Bronchial smooth muscle cell (primary cell): ENCODE measurements at places on chromosomes 5 and 9. TPM values are rescaled to one million over a fixed set of nuclear protein-coding genes. Genes with fewer than 3 reads are reported as not detected.

The PRDM9 gene
- not detected in 2 replicates for total RNA-seq

The ARID3C gene
- total RNA-seq: not detected in 2 replicates

The PCDHGB7 gene
- total RNA-seq: 5.2 and 9.9 TPM in 2 replicates

The ZSWIM6 gene
- 7.9 and 10.9 TPM in 2 replicates for total RNA-seq

The SLC22A4 gene
- total RNA-seq: 1.2 and 4.4 TPM in 2 replicates

The LTC4S gene
- total RNA-seq: 0.94 and 1.3 TPM in 2 replicates
